ENCODE measurements at places on chromosomes 7 and 10.

- peak; percentile 54 for DNase-seq
Observed at GRCh38 chr10:30995081-30995770, 36.4 kb downstream of the ZNF438 start.

DNA sequence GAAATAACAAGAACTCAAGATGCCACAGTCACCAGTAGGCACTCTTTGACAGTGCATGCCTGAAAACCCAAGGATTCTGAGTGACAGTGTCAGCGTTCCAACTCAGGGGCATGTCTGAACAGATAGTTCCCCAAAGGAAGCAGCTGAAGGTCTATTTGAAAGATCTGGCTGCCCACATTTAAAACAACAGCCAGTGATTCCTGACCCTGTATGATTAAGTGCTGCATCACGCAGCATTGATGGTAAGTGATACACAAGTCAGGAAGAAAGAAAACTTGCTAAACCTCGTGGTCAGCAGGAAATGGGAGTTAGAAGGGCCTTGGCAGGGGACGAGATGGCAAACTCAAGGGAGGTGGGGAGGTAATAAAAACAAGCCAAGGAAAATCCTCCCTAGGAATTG lies 1013.1 kb downstream of the TYW1 start:
- DNase-seq: no peak

- peak; percentile 37 for DNase-seq
Observed at GRCh38 chr10:3099291-3100092, 32.1 kb downstream of the PFKP start.

DNA sequence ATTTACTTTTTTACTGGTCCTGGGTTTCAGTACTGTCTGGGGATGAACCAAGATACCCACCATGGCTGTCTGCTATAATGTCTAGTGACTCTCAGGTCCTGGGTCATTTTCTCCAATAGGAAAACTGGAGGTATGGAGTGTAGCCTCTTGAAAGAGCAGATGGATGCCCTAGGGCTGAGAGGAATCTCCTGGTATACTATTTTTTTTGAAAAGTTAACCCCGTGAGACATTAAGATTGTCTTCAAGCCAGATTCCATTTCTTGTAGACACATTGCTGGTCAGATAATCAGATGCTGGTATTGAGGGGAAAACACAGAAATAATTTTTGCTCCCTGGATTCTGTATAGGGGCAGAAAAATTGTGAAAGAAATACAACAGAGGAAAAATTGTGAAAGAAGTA lies 97.3 kb downstream of the ZNF680 start:
- no peak for DNase-seq

DNA sequence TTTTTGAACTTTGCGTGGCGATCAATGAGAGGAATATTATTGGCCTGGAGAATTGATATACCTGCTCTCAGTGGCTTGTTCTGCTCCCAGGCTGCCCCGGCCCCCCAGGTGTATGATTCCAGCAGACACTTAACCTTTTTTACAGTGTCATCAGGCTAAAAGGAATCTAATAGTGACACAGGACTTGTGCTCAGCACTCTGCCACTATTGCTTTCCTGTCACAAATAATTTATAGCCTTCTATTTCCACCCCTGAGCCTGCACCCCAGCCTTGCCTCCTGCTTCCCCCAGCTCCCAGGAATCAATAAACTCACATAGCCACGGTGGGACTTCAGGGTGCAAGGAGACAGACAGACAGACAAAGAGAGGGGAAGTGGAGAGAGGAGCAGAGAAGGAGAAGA lies 28.3 kb downstream of the PAX2 start:
- DNase-seq: no peak

- DNase-seq: no peak
Observed at GRCh38 chr10:73858750-73859427, 15.5 kb downstream of the CAMK2G start.

DNA sequence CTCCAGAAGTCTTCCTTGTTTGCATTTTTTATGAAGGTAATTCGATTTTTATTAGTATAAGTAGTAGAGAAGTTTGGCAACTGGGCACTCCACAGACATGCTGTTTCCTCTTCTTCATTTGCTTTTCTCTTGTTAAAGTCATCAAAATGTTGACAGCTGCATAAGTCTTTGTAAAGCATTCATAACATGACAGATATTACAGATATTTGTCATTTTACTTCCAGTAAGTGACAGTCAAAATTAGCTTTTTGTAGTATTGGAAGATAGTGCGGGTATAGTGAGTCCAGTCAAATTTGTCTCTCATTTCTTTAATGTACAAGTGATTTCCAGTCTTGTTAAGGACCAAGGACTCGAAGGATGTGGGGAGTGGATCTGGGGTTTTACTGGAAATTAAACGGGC lies 247.1 kb downstream of the LRMDA start:
- no peak for DNase-seq

DNA sequence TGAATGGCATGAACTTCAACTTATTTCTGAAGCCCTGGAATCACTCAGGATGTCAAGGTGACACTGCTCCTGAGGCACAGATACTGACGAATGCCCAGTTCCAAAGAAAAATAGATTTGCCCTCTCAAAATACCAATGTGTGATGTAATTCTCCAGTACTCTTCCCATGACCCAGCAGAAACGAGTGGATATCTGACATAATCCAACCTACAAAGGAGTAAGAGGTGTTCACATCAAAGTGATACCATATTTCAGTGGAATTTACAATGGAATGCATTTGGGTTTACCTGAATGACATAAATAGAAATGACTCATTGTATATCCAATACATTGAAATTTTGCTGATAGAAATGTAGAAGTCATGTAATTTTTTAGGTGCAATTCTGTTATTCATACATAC lies 120.9 kb upstream of the ADAM12 start:
- no peak for DNase-seq

GRCh38 chr7:106629516-106629915 lies 31.4 kb downstream of the CCDC71L start:
- DNase-seq: no peak

DNA sequence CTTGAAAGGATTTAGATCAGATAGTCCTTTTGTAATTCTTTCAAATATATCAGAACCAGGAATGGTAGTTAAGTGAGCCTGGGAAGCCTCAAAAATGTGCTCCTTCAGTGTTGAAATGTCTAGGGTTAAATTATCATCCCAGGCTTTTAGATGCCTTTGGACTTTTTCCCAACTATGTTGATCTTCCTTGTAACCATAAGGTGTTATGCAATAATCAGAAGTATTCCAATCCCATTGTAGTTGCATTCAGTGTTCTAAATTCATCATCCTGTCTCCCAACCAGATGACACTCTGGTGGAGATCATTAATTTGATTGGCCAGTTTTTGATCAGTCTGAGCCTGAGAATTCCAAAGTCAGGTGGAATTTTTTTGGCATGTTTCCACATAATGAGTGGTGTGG lies 35.1 kb upstream of the AKR1C2 start:
- no peak for DNase-seq

- DNase-seq: no peak
Observed at GRCh38 chr10:86932674-86933073, 24.7 kb downstream of the MMRN2 start.

GRCh38 chr7:22280031-22280430 lies 76.9 kb downstream of the RAPGEF5 start:
- no peak for DNase-seq
